T-helper 2 cell treated with Interferon-gamma antibody and Interleukin-4, amounts not matched to agents 5 μg/mL and 100 μg/mL, for 36 hours (primary cell): ENCODE measurements at places on chromosomes 7 and 10.

DNA sequence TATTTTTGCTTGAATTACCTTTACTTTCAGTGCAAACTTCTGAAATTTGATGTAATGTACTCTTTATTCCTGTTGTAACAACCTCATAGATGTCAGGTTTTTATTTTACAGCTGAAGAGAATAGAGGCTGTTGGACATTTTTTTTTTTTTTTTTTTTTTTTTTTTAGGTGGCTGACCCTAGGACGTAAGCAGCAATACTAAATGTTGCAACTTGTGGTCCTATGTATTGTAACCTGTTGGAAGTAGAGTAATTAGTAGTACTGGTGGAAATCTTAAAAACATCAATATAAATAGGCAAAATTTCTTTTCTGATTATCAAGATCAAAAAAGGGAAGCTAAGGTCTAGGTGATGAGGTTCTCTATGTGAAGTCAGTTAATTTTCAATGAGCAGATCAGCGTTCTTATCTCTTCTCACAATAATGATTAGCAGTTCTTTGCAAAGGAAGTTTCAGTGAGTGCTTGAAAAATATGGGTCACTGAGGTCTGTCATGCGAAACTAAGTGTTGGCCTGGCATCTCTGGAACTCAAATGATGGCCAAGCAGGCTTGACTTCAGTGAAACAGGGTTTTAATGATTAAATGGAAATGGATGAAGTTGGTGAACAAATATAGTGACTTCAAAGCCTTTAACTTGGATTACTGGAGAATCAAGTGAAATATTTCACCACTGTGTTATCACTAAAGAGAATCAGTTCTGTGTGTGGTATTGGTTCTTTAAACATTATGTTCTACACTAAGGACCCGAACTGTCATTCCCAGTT is 42.7 kb downstream of the BICC1 start:
- H3K27me3 ChIP-seq = no peaks in the 10 kb centered on the region
- DNase-seq = no peak
- H3K36me3 ChIP-seq = no peaks in the 10 kb centered on the region
- H3K27ac ChIP-seq = no peak overlapping the region
- peaks cover 1% of the 10 kb centered on the region for H3K4me1 ChIP-seq
- no peak overlapping the region for H3K4me3 ChIP-seq

DNA sequence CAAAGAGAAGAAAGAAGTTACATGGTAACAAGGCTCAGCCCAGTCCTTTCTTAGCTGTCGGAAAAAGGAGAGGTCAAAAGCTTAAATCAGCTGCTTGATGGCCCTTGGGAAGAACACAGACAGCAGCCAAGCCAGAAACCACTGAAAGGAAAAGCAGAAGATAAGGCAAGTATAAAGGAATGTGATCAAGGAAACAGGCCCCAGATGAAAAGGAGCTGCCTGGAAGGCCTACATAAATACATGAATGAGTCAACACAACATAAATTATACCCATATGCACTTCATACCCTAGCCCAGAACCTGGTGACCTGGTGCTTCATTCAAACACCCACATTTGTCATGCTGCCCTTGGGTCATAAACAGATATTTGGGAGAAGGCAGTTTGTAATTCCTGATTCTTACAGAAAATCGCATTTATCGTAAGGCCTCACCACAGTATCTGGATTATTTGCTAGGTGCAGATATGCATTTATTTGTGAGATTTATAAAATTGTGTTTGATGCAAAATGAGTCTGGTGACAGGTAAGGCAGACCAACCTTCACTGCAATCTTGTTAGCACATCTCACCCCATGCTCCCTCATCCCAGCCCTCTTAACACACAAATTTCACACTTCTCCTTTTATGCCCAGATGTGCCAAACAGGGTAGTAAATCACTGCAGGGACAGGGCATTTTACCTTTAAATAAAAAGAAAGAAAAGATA is 94.9 kb upstream of the KCNIP2 start:
- H3K27ac ChIP-seq = no peak overlapping the region
- no peak overlapping the region for H3K4me3 ChIP-seq
- peaks cover 20% of the 10 kb centered on the region for H3K36me3 ChIP-seq
- no peak for DNase-seq

DNA sequence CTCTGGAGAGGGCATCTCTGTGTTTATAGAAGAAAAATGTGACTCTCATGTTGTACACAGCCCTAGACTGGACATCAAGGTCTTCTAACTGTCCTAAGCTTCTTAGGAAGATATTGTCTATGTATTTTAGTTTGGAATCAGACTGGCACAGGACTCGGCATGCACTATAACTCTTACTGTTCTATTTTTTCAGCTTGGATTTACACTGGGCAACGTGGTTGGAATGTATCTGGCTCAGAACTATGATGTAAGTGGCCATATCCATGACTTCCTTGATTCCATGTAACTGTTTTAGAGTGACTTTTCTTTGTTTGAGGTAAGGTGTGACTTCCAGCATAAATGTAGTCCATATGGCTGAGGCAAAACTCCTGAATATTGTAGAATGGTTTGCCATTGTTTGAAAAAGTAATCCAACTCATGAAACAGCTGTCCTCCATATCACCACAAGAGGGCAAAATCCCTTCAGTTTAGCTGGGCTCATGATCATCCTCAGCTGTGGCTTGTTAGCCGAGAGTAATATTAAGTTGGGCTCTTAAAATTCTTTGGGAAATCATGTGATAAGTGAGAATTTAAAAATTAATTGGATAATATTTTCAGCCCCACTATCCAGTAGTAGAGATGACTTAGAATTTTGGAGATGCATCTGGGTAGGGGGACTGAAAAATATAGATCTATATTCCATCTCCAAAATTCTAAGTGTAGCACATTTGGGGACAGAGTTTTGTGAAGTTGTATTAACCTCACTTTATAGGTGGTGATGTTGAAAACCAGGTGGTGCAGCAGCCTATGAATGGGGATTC is 10.4 kb downstream of the STMP1 start:
- no peak overlapping the region for H3K4me3 ChIP-seq
- H3K27ac ChIP-seq = no peak overlapping the region
- no peak for DNase-seq

DNA sequence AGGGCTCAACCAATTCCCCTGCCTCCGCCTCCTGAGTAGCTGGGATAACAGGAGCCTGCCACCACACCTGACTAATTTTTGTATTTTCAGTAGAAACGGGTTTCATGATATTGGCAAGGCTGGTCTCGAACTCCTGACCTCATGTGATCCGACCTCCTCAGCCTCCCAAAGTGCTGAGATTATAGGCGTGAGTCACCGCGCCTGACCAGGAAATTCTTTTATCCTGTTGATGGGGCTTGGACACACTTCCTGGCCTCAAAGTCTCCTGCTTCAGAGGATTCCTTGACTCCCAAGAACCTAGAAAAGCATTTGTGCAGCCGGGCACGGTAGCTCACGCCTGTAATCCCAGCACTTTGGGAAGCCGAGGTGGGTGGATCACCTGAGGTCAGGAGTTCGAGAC is 16.2 kb downstream of the ZNF425 start:
- no peaks in the 10 kb centered on the region for H3K27me3 ChIP-seq
- H3K4me1 ChIP-seq = no peaks in the 10 kb centered on the region
- no peaks in the 10 kb centered on the region for H3K36me3 ChIP-seq
- H3K27ac ChIP-seq = no peak overlapping the region
- no peak for DNase-seq

DNA sequence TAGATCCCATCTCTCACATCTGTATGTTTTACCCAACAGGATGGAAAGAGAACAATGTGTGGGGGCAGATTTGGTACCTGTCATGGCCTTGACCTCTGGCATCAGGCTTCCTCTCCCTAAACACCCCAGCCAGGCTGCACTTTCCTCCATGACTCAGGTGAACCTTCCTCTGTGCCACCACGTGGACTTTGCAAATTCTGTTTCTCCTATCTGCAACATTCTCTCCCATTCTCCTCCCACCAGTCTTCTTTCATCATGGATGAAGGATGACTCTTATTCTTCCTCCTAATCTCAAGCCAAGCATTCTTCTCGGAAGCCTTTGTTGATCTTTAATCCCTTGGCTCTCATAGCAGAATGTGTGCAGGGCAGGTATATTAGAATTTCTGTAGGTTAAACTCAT is 355.4 kb downstream of the KCNMA1 start:
- H3K27me3 ChIP-seq = peaks cover 5% of the 10 kb centered on the region
- no peak overlapping the region for H3K27ac ChIP-seq
- H3K36me3 ChIP-seq = no peaks in the 10 kb centered on the region
- no peak overlapping the region for H3K4me3 ChIP-seq
- peaks cover 4% of the 10 kb centered on the region for H3K4me1 ChIP-seq

DNA sequence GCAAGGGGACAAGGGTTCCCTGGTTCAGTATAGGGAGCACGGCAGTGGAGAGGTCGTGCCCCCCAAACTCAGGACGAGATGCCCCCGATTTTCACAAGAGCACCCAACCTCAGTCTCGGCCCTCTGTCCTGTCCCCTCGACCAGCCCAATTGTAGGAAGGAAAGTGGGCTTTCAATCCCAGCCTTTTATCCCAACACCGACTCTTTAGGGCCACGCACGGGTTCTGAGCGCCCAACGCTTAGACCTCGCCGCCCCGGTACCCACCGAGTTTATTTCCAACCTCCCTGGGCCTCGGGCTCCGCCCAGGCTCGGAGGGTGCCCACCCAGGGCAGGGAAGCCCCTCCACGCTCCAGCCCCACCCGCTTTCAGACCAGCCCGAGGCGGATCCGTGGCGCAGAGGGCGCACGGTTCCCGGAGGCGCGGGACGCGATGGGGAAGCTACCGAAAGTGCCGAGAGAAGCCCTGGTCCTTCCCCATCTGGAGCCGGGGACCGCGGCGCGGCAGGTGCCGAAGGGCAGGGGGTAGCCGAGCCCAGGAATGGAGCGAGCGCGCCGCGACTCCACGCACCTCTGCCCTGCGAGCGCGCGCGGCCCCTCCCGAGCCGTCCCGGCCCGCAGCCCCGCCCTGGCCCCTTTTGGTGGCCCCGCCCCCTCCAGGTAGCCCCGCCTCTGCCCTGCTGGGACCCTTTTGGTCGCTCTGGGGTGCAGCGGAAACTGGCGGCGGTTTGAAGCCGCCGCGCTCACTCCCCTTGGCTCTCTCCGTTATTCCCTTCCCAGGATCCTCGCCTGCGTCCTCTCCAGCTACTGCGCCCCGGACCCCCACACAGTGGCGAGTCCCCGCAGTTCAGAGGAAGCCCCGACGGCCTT is 20.4 kb downstream of the GRID2IP start:
- no peak overlapping the region for H3K27ac ChIP-seq
- peak; percentile 11 for DNase-seq
- H3K4me1 ChIP-seq = peaks cover 15% of the 10 kb centered on the region

DNA sequence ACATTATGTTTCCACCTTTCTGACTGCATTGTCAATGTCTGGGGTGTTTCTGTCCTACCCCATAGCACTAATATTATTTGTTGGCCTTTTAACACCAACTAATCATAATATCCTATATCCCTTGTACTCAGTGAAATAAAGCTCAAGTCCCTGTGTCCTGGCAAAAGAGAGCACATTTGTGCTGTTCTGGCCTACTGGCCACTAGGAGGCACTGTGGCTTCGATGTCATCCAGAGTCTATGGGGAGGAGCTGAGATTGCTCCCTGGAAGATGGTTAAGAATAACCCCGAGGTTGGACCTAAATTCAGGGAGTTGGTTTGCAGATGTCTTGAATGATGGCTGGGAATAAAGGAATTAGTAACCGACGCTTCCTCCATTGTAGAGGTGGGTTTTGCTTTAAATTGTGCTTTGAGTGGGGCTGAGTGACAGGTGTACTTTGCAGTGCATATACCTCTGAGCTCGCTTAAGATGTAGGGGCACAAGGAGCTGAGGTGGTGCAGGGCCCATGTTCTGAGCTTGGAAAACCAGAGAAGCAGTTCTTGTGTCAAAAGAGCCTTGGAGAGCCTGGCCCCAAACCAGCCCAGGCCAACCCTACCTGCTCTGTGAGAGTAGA is 191.2 kb upstream of the PRSS1 start:
- H3K27me3 ChIP-seq = peaks cover 11% of the 10 kb centered on the region
- H3K27ac ChIP-seq = peak overlapping the region; percentile 9

- DNase-seq = no peak
- no peak overlapping the region for H3K27ac ChIP-seq
- H3K36me3 ChIP-seq = peaks cover 9% of the 10 kb centered on the region
- H3K4me3 ChIP-seq = no peak overlapping the region
Measured at GRCh38 chr7:75971961-75972763, 22.2 kb downstream of the TMEM120A start.

- H3K27me3 ChIP-seq = no peaks in the 10 kb centered on the region
- H3K4me3 ChIP-seq = no peak overlapping the region
- DNase-seq = no peak
- no peak overlapping the region for H3K27ac ChIP-seq
- H3K4me1 ChIP-seq = no peaks in the 10 kb centered on the region
Measured at GRCh38 chr7:67807826-67808225, 811.2 kb downstream of the TYW1 start.

DNA sequence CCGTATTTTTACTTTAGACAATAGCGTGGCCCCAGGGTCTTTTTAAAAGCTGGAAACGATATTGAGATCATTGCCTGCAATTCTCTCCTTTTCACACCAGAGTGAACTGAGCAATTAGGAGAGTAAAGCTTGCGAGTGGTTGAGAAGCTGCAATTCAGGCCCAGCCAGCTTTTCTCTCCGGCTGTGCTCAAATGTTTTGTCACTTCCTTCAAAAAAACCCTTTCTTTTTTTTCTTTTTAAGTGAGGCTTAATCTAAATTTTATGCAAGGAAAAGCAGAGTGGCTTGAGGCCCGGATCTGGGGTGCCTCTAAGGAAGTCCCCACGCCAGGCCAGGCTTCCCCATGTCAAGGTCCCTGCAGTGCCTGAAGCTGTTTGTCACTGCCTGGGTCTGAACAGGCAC is 433.9 kb downstream of the GLRX3 start:
- DNase-seq = no peak
- no peaks in the 10 kb centered on the region for H3K27me3 ChIP-seq
- H3K27ac ChIP-seq = no peak overlapping the region
- no peak overlapping the region for H3K4me3 ChIP-seq
